Cerebellar nuclear complex (tissue), 1 donor: ENCODE measurements at places on chromosomes 5 and 9.

DNA sequence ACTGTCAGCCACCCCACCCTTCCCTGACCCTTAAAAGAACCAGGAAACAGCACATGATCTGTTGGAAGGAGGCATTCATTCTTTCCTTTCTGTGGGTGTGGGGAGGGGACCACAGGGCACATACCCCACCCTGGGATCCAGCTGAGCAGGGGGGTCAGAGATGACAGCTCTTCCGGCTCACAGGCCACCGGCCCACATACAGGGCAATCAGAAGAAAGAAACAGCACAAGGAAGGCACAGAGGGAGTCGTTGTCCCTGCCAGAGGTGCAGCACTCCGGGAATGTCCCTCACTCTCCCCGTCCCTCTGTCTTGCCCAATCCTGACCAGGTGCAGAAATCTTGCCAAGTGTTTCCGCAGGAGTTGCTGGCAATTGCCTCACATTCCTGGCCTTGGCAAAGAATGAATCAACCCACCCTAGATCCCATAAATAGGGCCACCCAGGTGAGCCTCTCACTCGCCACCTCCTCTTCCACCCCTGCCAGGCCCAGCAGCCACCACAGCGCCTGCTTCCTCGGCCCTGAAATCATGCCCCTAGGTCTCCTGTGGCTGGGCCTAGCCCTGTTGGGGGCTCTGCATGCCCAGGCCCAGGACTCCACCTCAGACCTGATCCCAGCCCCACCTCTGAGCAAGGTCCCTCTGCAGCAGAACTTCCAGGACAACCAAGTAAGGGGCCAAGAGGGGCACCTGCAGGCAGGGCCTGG, at the start of gene LCN2:
Gene LCN2, plus strand, starts transcription at position 453 of the 701 bp plus-strand sequence. Its CDS starts 73 bp downstream, at position 526.
- DNase-seq = no peak

DNA sequence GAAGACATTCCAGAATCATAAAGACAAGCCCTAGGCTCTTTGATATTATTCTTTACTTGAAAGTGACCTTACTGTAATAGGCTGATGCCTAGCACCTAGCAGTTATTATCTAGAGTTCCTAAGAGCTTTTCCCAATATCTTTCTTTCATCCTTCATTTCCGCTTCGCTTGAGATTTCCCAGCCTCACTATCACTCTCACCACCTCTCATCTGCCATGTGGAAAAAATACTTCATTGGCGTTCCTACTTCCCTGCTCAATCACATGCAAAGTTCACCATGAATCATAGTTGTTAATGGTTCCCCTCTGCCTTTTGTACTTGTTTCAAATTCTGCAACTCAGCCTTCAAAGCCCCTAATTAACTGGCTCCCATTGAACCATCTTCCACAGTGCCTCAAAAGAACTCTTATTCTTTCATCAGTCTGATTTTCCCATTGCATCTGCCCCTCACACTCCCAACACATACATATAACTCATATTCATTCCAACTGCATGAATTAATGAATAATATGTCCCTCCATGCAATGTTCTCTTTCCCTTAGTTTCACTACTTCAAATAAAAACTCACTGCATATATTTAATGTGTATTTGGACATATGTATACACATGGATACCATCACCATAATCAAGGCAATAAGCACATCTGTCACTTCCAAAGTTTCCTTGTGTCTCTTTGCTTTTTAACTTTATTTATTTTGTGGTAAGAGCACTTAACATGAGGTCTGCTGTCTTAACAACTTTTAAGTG, 221.6 kb downstream of the PARP8 start:
- DNase-seq = no peak

- DNase-seq = no peak
These were observed 11.8 kb downstream of the KIF2A start for GRCh38 chr5:62317810-62318209.

DNA sequence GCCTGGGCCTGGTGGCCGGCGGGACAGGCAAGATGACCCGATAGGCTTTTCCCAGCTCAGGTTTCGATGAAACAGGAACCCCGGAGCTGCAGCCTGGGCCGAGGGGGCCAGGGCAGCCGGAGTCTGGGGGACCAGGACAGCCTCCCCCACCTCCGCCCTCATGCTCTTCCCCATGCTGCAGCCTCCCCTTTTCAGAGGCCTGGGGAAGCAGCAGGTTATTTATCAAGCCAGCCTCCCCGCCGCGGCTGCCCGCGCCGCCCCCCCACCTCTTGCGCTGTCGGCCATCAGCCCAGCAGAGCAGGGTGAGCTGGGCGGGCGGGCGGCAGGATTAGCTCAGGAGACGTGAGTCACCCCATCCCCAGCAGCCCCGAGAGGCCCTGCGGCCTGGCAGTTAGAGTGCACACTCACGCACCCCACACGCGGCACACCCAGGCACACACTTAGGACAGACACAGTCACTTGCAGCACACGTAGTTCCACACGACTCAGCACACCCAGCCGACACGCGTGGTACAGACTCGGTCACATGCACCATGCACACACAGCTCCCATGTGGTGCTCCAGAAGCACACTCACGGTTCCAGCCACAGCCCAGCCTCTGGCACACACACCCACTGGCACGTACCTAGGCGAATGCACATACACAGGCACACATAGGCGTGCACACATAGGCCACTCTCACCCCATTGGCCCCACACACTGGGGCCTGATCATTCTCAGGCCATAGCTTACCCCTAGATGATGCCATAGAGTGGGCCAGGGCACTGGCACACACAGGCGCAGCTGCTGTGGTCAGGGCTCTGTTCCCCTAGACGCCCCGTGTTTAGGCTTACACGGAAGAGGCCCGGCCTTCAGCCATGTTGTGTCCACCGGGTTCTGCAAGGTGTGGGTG, 13.0 kb downstream of the CXXC5 start:
- DNase-seq = no peak

DNA sequence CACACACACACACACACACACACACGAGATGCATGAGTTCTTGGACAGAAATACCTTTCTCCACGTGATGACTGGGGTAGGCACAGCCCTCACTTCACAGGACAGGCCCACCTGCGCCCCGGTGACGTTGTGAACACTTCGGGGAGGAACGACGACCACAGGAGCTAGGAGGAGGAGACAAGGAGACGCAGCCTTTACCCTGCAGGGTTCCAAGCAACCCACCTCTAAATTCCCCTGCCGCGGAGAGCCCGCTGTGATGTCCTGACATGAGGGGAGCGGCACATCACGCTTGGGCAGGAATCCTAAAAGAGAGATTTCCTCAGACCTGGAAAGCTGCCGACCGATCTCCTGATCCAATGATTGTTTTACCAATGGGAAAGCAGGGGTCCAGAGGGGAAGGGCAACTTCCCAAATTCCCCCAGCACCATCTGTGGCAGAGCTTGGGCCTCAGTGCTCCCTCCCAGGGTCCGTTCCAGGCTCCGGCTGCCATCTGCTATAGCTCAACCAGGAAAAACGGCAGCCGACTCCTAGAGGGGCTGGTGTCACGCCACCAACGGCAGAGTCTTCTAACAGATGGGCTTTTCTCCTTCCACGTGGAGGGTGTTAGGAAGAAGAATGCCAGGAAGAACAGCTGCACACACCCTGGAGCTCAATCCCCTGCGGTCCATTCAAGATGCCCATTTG, 10.1 kb downstream of the IGFBPL1 start:
- DNase-seq = no peak

GRCh38 chr5:122757285-122757684, 17.6 kb upstream of the SNX2 start:
- DNase-seq = no peak

DNA sequence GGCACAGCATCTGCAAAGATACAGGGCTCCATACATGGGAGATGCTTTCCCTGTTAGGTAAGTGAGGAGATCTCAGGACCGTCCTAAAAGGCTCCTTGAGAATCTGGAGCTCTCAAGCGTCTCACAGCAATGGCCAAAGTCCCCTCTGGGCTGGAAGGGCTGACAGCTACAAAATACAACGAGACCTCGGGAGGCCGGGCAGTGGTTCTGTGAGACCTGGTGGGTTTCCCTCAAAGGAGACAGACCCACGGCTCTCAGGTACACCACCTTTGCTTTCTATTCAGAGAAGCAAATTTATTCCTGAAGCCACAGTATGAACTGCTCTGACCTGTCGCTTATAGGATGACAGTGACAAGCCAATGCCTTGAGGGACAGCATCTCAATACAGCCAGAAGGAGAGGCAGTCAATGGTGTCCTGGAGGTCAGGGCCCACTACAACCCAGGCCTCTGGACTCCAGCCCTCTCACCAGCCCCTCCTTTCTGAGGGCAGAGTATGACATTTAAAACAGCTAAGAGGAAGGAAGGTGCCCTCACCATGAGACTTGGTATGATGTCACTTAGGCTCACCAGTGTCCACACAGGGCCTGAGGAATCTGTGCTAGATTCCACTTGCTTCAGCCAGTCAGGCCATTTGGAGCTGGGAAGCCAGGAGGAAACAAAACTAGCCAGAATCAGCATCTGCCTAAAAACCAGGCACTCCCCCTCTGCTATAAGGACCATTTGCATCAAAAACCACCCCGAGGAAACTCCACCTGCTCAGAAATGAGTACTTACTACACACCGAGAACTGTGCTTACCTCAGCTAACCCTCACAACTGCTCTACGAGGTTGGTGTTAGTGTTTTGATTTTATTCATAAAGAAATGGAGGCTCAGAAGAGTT, 86.5 kb upstream of the FSTL4 start:
- DNase-seq = no peak

GRCh38 chr9:15206903-15207696, 99.9 kb downstream of the TTC39B start:
- no peak for DNase-seq

DNA sequence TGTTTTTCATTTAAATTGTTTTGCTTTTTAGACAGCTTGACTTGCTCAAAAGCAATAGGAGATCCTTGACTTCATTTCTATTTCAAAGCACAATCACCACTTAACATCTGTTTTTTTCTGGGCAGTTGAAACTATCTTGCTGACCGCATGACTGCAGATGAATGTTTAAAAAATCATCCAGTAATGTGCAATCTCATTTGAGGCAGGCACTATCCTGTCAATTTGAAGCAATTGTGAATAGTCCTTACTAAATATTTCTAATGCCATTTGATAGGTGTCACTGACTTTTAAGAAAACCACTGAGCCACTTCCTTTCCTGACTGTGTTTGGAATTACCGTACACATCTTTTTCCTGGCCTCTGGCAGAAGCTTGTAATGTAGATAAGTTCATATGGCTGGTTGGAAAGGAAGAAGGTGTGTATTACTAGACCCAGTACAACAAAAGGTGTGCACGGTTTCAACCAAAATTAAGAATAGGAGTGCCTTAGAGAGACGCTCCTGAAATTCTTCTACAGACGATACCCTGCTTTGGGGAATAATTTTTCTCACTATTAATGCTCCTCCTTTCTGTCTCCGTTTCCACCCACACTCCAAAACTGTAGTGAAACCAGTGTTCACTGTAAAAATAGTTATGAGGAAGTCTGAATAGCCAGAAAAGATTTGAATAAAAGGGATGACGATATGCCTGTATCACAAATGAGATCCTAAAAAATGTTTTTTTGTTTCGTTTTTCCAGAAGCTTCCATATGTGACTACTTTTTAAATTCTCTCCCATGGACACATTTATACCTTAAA, 136.7 kb upstream of the MOCS2 start:
- DNase-seq = no peak

DNA sequence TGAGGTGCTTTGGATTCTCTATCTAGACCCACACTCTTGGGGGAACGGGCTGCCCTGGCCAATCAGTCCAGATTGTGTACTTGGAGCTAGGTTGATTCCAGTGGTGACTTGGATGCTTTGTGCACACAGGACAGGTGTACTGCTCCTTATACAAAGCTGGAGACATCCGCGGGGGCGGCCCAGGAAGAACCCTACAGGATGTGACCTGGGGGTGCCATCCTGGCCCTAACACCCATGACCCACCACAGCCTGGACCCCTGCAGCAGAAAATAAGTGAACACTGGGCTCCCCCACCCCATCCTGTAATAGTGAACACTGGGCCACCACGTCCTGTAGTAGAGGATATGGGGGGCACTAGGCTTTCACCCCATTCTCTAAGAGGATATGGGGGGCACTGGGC, 12.1 kb upstream of the PLEKHG4B start:
- DNase-seq = no peak

DNA sequence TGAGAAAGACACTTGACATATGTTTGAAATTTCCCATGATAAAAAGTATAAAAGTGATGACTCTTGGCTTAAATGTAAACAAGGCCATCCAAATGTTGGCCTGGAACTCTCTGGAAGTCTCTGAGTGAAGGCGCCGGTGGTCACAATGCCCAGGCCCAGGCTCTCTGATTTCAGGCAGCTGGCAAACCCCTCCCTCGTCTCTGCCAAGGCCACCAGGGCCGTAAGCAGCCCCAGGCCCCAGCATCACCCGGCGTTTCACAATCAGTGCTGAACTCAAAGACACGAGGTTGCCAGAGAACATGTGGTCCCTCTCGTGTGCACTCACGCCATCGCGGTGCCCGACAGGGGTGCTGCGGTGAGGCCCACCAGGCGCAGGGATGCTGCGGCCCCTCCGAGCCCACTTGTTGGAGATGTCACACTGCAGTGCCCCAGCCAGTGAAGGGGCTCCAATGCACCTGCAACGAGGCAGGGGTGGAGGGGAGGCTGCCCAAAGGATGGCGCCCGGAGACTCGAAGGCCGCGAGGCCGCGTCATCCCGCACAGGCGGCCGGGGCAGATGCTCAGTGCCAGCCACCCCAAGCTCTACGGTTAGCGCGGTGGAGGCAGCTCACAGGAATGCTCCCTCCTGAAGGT, 15.0 kb downstream of the LPCAT1 start:
- DNase-seq = no peak

DNA sequence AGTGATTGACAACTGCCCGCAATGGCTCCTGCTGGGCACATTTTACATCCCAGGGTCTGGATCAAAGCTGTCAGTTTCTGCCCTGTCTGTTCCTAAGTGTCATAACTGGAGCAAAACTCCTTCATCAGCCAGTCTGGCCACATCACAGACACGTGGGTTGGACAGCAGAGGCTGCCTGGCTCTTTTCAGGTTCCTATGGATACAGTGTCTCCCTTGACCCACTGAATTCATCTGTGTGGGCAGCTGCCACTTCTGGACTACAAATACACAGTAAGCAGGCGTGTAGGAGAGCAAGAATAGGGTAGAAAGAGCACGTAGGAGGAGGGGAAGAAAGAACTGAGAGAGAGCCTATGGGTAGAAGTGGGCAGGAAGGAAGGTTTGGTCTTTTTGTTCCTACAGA, 238.0 kb downstream of the ENC1 start:
- no peak for DNase-seq

DNA sequence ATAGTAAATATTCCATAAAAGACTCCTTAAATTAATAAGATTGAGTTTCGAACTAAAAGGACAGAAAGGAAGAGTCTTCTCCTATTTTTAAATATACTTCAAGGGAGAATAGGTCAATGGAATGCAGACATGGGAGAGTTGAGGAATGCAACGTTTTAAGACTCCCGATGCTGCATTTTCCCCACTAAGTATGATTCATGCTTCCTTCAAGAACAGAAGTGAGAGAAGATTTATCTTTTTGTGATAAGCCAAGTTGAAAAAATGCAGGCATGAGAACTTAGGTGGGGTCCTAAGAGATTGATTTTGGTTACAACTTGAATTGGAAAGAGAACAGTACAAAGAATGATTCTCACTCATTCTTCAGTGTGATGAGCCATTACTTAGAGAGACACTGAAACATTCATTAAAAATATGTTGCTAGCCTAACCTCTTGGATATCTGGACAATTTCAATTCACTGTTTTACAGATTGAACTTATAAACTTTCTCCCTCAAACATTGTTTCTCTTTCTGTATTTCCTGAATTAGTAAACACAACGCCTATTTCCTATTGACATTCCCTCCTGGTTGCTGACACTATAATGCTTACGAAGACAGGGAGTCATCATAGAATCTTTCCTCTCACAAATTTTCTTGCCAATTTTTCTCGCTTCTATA, 1666.1 kb upstream of the WWC1 start:
- no peak for DNase-seq

- no peak for DNase-seq
These were observed 22.1 kb downstream of the SARDH start for GRCh38 chr9:133715866-133716563.

GRCh38 chr5:96373381-96373733, 59.7 kb downstream of the PCSK1 start:
- DNase-seq = no peak
